NCI-H2081 (cell line): ENCODE measurements at places on chromosomes 4 and X.

DNA sequence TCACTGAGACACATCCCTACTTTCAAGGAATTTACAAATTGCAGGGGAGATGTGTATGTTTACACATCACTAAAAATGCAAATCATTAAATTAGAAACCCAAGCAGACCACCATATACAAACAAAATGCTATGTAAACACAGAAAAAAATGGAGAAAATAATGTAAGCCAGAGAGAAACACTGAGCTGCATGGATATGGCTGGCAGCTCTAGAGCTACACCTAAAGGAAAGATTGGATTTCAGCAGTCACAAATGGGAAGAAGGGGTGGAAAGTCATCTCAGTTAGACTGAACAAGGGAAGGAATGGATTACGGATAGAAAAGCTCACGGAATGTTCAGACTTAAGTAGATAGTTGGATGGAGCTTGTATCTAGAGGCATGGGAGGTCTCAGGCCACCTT is 186.3 kb downstream of the MOSPD2 start:
- no peak for DNase-seq

DNA sequence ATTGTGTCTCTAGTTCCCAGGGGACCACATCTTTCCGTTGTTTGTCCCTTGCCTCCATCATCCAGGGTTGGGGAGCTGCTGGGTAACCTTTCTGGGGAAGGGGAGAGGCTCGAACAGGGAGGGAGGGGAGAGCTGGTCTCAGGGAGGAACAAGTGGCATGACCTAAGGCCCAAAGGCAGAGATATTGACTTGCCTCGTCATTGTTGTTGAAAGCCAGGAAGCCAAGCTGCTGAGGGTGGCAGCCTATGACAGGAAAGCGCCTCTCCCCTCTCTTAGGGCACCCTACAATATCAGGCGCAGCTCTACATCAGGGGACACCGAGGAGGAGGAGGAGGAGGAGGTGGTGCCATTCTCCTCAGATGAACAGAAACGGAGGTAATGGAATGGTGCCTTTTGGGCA is 20.8 kb downstream of the ZNF185 start:
- no peak for DNase-seq

DNA sequence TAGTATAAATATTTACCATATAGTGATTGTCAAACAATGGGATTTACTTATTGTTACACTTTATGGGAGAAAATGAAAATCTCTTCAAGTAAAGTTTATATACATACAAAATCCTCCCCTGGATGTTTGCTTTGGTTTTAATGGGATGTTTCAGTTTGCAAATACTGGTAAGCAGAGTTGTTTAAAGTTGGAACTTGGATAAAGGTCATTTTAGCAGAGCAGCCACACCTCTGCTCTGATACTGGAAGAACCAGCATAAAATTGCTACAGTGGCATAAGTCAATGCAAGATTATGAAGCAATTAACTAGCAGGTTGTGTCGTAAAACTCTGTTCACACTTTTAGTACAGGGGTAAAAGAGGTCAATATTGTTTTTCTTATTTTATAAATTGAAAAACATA is 101.2 kb downstream of the TRAPPC11 start:
- DNase-seq: no peak

GRCh38 chrX:107298276-107298675 is 91.9 kb downstream of the DNAAF6 start:
- DNase-seq: no peak

- peak; percentile 54 for DNase-seq
Observed at GRCh38 chr4:38529189-38530115, 134.5 kb upstream of the KLF3 start.

GRCh38 chr4:86132468-86132867 is 227.4 kb downstream of the MAPK10 start:
- DNase-seq: no peak

DNA sequence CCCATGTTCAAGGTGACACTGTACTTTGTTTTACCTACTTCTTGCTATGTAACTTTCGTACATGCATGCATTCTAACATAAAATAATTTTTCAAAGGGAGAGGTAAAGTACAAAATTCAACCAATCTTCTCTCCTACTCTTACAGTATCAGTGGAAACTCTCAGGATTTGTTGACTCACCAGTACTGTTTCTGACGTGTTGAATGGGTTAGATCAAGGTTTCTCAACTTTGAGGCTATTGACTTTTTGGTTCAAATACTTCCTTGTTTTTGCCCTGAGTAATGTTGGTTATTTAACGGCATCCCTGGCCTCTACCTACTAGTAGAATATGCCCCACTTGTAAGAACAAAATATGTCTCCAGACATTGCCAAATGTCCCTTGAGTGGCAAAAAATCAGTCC is 94.6 kb upstream of the SMAD1 start:
- DNase-seq: no peak

DNA sequence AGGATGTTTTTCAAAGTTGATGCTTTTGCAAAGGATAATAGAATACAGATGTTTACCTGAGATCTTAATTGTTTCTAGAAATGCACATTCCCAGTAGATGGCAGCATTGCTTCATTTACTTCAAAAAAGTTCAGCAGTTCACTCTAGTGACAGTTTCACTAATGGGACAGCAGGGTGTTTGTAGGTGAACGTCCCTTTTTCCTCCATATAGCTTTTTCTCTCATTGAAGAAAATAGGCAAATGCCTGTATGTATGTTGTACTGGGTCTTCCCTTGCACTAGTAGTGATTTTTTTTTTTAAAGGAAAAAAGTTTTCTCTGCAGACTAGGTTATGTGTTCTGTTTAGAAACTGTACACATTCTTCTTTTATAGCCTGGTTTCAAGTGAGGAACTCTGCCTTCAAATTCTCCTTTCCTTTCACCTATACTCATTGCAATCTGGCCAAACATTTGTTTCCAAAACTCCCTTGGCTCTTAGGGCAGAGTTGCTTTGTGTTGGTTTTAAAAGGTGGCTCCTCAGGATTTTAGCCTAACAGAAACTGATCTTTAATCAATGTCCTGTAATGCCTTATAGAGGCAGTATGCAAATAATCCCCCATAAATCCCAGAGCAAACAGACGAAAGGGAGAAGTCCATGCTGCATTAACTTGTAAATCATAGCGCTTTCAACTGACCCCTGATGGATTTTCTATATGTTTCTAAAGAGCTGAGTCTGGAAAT is 86.3 kb downstream of the EGF start:
- peak; percentile 30 for DNase-seq

DNA sequence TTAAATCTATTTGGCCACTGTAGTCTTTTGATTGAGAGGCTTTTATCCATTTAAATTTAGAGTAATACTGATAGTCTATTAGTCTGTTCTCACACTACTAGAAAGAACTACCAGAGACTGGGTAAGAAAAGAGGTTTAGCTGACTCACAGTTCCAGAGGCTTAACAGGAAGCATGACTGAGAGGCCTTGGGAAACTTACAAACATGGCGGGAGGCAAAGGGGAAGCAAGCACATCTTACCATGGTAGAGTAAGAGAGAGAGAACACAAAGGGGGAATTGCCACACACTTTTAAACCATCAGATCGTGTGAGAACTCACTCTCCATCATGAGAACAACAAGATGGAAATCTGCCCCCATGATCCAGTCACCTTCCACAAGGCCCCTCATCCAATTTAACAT is 410.9 kb downstream of the PDGFC start:
- no peak for DNase-seq

DNA sequence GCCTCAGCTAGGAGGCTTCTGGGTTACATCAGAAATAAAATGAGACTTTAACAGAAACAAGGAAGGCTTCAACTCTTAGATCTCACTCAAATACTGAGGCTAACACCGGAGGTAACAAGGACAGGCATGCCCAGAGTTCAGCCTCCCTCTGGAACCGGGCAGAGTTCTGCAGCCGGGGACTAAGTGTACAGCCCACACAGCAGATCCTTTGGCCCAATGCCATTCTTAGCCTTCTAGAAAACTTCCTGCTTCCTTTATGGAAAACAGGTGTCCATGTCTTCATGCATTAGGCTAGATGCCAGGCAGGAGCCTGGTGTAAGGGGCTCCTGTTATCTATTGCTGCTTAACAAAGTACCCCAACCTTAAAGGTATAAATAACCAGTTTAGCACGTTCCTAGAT is 369.7 kb downstream of the BCOR start:
- DNase-seq: no peak

GRCh38 chr4:188552741-188553275 is 413.6 kb downstream of the TRIML1 start:
- DNase-seq: no peak
